Activated naive CD4-positive, alpha-beta T cell (primary cell): ENCODE measurements at places on chromosomes 3 and 15.

DNA sequence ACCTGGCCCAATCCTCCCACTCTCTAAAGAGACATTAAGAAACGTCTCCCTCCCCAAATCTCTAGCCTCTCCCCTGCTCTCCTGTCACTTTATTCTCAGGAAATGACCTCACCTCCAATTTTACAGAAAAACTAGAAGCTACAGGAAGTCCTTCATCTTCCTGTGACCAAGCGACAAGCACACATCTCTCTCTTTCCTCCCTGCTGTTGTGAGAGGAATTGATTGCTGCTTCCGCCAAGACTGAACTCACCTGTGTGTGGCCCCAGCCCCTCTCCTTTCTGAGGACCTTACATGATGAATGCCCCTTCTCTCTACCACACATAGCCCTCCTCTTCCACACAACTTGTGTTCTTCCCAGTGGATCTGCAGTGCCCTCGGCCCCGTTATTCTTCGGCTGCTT, 18.2 kb downstream of the DNAJB8 start:
- no peak for DNase-seq

DNA sequence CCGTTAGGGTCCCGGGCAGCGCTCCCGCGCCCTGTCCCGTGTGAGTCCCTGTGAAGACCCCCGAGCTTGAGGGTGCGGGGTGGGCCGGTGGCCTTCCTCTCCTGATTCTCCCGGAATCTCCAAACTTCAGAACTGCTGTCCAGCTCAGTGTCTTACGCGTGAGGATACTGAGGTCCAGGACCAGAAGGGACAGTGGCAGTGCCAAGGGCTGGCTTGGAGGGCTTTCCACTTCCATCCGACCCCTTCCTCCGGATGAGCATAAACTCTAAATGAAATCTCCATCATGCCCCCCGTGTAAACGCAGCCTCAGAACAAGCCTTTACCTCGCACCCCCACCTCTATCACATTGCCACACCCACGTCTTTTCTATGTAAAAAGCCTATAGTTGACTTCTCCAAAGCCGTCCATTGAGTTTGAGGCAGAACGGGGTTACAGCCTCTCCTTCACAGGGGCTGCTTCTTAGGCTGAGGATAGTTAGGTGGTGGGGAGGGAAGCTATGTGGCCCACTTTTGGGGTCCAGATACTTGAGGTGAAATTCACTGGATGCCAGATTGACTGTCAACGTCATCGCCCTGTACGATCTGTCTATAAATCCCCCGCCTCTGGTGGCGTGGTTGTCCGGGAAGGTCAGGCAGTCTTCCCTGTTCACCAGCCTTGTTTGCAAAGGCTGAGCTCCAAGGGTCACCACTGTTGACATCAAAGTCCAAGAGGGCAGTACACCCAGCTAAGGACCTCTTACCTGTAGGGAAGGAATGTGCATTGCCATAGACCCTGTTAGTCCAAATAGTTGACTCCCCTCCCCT, 1.1 kb downstream of the EDEM1 start:
- no peak for DNase-seq

GRCh38 chr3:187587076-187587475, 83.1 kb downstream of the SST start:
- DNase-seq: no peak

GRCh38 chr3:17090280-17090983, 205.7 kb downstream of the PLCL2 start:
- no peak for DNase-seq
